ENCODE measurements at places on chromosomes 11 and 22.

DNA sequence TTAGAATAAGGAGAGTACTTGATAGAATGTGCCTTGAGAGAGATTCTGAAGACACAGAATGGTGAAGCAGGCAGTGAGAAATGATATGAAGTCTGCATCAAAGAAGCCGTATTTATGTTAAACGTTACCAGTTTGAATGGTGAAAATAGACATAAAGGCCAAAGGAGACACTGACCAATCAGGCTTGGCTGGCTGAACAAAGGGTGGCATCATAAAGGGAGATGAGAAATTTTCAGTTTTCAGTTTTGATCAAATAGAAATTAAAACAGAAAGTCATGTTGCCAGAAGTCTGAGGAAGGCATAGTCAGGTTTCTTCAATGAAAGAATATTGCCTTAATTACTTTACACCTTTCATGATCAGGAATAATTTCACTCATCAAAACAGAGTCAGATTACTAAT is 6.6 kb downstream of the OR51F1 start:
- no peak for DNase-seq

GRCh38 chr11:105219269-105219668 is 79.7 kb upstream of the CARD18 start:
- no peak for DNase-seq

- no peak for DNase-seq
Observed at GRCh38 chr22:35900483-35901168, 128.0 kb downstream of the RBFOX2 start.

GRCh38 chr22:43118024-43118849 is 7.7 kb downstream of the BIK start:
- no peak for DNase-seq
